ENCODE measurements at places on chromosomes 5 and 9.

GRCh38 chr5:158848634-158849033, 251.1 kb downstream of the EBF1 start:
- DNase-seq: no peak

DNA sequence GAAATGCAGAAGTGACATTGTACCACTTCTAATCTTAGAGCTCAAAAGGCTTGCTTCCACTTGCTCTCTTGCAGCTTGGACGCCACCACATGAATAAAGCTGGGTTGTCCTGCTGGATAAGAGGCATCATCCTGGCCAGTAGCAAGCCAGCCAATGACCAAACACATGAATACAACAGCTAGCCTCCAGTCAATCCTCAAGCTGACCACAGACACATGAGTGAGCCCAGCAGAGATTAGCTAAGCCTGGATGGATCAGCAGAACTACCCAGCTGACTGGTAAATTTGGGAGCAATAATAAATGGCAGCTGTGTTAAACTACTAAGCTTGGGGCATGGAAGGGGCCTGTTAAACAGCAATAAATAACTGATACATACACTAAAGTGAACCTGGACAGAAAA, 121.1 kb upstream of the SLC12A2 start:
- DNase-seq: no peak

DNA sequence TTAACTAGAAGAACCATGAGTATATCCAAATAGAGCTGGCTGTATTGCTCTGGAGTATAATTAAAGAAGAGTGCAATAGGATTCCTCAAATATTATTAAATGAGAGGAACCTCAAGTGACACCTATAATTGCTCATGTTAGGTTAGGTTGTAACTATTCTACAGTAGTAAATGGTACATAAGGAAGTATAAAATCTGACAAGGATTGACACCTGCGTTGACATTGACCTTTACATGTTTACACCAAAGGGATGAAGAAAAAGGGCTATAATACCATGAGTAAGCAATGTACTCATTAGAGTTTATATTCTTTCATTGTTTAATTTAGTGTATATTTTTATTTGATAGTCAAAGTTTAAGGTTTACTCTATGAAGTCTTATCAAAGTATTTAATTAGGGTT, 48.9 kb downstream of the SLC12A2 start:
- DNase-seq: no peak

DNA sequence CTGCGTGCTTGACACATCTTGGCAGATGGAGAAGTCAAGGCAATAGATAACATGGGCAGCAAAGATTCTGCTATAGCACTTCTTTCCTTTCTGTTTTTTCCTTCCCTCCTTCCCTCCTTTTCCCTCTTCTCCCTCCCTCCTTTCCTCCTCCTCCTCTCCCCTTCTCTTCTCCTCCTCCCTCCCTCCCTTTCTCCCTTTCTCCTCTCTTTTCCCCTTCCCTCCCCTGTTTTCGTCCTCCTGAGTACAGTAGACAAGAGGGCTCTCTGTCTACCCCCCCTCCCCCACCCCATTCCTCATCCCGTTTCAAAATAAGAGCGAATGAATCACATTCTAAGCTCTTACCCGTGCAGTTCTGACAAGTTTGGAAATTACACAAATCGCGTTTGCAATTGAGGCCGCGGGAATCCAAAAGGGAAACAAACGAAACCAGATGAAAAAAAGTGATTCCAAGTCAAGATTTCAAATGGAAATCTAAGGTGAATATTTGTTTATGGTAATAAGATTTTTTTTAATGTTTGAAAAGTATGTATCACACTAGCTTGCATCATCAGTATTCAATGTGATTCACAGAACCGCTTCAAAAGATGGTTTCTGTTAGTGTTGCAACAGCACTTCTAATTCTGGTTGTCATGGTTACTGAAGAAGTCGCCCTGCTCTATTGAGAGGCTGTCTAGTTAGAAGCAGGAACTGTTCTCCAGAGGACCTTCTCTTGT, 1.3 kb downstream of the NIM1K start:
- peak; percentile 64 for DNase-seq

DNA sequence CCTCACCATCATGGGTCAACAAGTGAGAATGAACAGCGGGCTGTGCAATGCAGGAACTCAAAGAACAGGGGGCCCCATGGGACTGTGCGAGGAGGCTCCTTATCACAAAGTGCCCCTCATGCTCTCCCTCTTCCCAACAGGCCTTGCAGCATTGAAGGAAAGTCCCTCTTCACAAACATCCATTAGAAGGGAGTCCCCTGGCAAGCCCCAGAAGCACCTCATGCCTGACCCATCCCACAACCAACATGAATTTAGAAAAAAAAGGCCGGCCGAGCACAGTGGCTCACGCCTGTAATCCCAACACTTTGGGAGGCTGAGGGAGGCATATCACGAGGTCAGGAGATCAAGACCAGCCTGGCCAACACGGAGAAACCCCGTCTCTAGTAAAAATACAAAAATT, 122.6 kb upstream of the FSTL4 start:
- no peak for DNase-seq

- no peak for DNase-seq
Observed at GRCh38 chr9:105656131-105656921, 5.9 kb upstream of the TAL2 start.

GRCh38 chr9:114774524-114774923, 31.3 kb downstream of the TNFSF15 start:
- DNase-seq: no peak

GRCh38 chr5:166883016-166883415, 1408.4 kb upstream of the WWC1 start:
- DNase-seq: no peak

DNA sequence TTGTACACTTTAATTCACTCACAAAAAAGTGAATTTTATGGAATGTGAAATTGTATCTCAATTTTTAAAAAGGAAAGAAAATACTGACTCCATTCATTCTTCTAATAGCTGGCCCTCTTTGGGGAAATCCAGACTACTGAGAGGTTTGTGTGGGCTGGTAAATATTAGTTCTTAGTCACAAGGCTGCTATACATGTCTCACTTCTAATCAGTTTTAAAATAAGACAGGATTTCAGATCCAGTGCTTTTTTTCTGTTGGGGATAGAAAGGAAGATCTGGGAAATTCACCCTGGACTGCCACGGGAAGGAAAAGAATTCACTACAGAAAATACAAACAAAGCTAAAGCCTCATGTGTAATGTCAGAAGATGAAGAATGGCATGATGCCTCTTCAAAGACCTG, 32.7 kb upstream of the ADAMTSL1 start:
- no peak for DNase-seq

DNA sequence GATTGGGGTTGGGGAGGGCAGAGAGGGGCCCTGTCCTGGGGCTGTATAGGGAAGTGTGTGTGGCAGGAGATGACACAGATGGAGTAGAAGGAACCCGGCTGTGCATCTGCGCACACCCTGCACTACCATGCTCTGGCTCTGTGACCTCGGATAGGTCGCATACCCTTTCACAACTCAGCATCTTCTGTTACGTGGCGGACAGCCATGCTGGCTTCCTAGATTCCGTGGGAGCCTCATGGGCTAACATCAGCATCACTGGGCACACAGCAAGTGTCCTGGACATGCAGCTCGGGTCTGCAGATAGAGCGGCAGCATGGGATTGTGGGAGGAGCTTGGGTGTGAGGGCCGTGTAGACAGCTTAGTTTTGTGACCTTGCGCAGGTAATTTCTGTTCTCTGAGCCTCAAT, 9.2 kb downstream of the ARPC5L start:
- DNase-seq: no peak

Data from Panc1 (cell line).